Heart right ventricle (tissue), 16 donors: ENCODE measurements at places on chromosomes 16 and 17. TPM values are rescaled to one million over a fixed set of nuclear protein-coding genes. Genes with fewer than 3 reads are reported as not detected.

DNA sequence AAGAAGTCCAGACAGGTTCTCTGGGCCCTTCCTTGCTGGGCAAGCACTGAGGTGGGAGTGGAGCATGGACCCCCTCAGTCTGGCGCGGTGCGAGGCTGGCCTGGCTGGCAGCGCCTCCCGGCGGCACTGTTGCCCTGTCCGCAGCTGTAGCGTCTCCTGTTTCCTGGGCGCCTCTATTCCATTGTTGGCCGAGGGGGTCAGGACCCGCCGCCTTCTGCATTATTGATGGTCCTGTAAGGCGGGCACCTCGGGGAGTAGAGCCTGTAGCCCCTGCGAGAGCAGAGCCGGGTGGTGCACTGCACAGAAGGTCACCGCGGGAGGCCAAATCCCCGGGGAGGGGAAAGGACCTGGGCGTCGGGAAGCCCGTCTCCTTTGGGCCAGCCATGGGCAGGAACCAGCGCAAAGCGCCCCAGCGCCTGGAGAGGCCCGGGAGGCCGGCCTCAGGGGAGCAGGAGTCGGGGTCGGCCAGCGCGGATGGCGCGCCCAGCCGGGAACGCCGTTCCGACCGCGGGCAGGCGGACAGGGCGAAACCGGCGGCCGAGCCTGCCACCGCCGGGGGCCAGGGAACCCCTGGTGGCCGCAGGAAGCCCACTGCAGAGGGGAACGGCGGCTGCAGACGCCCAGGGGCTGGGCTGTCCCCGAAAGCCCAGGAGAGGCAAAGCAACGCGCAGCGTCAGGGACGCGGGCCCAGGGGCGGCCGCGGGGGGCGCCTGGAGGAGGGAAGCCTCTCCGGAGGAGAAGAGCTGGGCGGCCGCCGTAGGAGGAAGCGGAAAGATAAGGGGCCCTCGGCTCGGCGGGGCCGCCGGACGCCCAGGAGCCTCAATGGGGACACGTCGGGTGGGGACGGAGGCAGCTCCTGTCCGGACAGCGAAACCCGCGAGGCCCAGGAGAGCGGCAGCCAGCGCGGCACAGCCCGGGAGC lies at the start of gene MYO15B:
Gene MYO15B, plus strand, starts transcription at position 126 of the 921 bp plus-strand sequence. Its CDS starts 258 bp downstream, at position 384.
- H3K27ac ChIP-seq = peak within 1 kb of the TSS; percentile 92
- DNase-seq = peak; percentile 70
- peaks cover 31% of the 10 kb centered on the region for H3K4me1 ChIP-seq
- H3K27me3 ChIP-seq = no peaks in the 10 kb centered on the region
- H3K36me3 ChIP-seq = no peaks in the 10 kb centered on the region

GRCh38 chr17:81101614-81102306 lies 63.5 kb upstream of the PVALEF start:
- H3K27me3 ChIP-seq = no peaks in the 10 kb centered on the region
- H3K4me3 ChIP-seq = no peak overlapping the region
- H3K4me1 ChIP-seq = peaks cover 23% of the 10 kb centered on the region
- H3K27ac ChIP-seq = no peak overlapping the region

Gene PRCD
- total RNA-seq = 1.5 TPM

DNA sequence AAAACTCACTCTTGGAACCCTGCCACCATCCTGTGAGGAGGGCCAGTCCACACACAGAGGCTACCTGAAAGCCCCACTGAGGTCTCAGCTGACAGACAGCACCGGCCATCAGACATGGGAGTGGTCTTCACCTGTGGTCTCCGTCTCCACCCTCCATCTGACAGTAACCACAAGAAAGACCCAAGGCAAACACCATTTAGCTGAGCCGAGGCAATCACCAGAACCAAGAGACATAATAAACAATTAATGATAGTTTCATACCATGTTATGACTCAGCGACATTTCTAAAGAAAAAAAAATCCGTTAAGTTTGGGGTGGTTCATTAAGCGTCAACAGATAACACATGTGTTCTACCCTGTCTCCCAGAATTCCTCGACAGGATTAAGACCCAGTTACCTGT lies 6.1 kb upstream of the EVPLL start:
- no peak for DNase-seq
- no peak overlapping the region for H3K27ac ChIP-seq
- no peak overlapping the region for H3K4me3 ChIP-seq
- no peaks in the 10 kb centered on the region for H3K4me1 ChIP-seq

GRCh38 chr17:4863321-4863720 lies 30.2 kb downstream of the MINK1 start:
- H3K27me3 ChIP-seq = no peaks in the 10 kb centered on the region
- H3K4me3 ChIP-seq = no peak overlapping the region
- H3K27ac ChIP-seq = no peak overlapping the region
- H3K4me1 ChIP-seq = peaks cover 35% of the 10 kb centered on the region
- H3K36me3 ChIP-seq = no peaks in the 10 kb centered on the region
